ENCODE measurements at places on chromosomes 5 and 9.

- no peak for DNase-seq
These were observed 220.3 kb downstream of the NR3C1 start for GRCh38 chr5:143182901-143183820.

GRCh38 chr9:21998026-21998425 lies 3.4 kb downstream of the CDKN2B-AS1 start:
- no peak for DNase-seq

DNA sequence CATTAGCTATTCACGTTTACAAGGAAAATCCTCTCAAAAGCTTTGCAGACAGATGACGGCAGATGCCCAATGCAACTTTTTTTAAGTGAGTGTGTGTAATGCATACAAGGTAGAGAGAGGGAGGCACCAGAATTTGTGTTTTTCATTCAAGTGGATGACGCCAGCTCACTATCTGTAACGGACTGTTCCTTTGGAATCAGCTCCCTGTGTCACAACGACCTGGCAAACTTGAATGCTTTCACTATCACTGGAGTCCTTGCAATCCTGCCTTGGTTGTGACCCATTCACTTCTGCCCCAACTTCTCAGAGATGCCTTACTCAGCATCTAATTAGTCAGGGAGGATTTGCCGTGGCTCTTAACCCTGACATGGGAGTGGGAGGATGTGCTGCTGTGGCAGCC lies 148.5 kb downstream of the BNC2 start:
- DNase-seq, result no peak

DNA sequence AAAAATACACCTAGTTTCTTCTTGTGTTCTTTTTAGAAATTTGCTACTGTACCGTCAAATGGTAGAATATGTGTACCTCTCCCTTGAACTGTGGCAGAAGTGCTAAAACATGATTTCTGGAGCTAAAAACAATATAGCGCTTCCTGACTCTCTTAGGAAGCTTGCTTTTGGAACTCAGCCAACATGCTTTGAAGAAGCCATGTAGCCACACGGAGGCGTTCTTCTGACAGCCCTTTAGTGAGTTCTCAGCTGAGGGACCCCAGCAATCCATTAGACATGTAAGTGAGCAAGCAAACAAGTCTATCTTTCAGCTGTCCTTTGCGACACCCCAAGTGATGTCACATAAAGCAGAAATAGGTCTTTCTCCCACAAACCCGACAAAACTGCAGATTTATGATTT lies 917.0 kb downstream of the CDH9 start:
- DNase-seq, result no peak

GRCh38 chr5:164934039-164934438 lies 1428.6 kb downstream of the MAT2B start:
- DNase-seq, result no peak

GRCh38 chr5:171444582-171444981 lies 25.1 kb downstream of the FGF18 start:
- no peak for DNase-seq

DNA sequence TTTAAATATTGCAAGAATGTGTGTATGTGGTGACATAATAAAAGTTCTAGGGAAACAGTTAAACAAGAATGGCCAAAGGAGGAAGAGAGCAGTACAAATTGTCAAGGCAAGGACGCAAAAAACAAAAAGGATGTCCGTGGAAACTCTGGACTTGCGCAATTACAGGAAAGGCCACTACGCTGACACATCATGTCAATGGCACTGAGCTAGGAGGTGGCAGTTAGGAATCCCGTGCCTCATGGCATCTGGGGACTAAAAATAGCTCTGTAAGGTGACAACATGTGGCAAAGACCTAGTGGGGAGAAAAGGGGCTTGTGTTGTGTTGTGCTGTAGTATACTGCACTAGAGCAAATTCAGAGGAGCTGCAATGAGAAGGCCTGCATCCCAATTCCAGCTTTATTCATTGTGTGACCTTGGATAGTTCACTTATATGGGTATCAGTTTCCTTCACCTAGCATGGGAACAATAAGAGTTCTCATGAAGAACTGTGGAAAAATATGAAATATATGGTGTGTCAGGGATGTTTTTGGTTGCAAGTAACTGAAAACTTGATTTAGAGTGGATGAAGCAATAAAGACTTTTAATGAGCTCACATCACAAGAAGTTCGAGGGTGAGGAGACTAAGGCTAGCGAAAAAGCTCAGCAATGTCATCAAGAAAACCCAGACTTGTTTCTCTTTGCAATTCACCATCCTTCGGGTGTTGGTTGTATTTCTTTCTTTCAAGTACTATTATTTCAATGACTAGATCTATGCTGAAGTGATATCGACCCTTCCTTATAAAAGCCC lies 124.1 kb upstream of the STC2 start:
- no peak for DNase-seq

- DNase-seq, result no peak
These were observed 111.1 kb downstream of the RGS3 start for GRCh38 chr9:113574441-113575262.

- no peak for DNase-seq
These were observed 284.1 kb downstream of the FAM170A start for GRCh38 chr5:119913425-119913824.

DNA sequence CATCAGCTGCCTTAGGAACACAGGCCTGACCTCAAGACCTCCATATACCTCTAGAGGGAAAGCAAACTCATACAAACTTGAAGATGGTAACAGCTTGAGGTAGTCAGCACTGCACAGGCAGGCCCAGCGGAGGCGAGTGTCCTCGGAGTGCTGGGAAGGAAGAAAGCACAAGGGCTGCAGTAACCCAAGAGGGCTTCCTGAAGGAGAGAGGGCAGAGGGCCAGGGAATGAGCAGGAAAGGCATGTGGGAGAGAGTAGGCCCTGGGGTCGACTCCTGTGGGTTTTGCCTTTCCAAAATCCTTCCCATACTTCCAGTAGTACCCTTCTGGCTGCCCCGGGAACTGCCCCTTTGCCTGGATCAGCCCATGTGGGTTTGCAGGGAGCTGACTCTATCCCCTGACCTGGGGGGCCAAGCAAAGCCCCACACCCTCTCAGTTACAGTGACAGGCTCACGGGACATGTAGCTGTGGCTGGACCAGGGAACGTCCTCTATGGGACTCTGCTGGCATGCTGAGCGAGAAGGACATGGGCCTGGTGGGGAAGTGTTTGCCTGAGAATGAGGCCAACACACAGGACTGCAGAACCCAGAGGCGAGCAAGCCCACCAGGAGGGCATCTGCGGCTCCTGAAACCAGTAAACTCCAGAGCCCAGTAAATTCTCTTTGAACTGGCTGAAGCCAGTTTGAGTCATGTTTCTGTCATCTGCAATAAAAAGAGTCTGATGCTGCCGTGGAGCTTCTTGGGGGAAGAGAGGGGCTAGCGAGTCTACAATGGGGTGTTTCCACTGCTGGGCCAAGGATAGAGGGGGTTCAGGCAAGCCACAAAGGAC lies 64.1 kb downstream of the COL23A1 start:
- no peak for DNase-seq

GRCh38 chr9:136748666-136749611 lies 614 bp upstream of the LCN6 start:
- no peak for DNase-seq

DNA sequence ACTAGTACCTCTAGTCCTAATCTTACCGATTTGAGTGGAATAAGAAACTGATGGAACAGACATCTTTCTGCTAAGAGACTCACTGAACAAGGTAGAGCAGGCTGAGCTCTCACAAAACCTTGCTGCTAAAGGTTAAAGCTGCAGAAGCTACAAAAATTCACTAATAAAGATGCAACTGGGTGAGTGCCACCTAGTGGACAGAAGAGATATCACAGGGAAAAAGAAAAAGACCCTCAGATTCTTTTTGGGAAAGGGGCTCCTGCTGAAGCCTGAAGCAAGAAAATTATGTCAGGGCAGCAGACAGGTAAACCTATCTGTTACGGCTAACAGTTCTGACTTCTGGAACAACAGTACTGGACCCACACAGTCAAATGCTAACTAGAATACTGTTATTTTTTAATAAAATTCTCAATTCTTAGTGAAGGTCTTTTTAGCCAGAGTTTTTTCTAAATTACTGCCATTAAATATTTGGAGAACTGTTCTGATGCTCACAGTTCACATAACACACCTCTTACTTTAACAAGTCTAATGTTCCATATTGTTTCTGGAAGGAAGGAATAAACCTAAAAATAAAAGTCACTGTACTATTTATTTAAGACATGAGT lies 51.2 kb downstream of the DIAPH1 start:
- DNase-seq, result no peak

DNA sequence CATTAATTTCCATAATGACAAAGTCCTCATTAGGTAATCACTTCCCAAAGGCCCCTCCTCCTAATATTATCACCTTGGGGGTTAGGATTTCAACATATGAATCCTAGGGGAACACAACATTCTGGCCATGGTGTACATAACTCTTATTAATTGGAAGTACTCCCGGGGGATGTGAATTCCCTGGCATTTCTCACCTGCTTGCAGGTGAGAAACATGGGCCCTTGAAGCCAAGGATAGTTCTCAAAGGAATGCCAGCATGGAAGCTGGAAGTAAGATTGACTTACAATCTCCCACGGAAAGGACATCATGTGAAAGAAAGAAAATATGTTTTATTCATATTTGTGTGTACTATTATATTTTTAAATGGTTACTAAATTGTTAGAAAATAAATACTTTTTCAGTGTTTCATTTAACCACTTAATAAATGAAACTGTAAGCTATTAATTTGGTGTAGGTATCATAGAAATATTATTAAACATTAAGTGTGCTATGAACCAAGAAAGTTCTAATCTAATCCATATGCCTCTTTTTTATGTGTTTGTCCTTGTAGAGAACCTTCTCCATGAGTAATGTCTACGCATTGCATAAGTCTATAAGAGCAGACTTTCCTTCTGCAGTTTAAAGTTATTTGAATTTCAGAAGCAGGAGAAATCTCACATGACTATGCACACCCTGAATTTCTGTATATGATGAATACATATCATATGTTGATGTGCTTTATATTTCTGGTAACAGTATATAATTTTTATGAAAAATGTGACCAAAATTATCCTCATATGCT lies 59.4 kb downstream of the ANXA1 start:
- DNase-seq, result no peak

- DNase-seq, result no peak
These were observed 55.8 kb upstream of the ARRDC3 start for GRCh38 chr5:91438871-91439270.

DNA sequence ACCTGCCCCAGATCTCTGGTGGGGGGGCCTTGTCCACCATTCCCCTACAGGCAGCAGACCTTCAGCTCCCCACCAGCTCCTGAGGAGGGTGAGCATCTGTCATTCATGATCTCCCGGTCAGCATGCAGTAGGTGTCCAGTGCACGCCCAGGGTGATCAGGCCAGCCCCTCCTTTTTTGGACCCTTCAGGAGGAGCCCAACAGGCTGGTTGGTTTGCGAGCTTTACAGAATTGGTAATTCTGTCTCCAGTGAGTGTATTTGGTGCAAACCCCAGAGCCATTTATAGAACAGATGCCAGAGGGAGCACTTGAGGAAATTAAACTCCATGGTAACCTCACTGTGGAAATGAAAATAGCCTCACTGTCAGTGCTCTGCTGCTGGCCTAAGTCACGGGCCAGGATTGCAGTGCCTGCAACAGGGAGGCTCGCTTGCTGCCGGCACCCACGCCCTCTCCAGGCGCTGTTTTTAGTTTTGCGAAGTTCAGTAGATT lies 23.4 kb downstream of the WNK2 start:
- DNase-seq, result no peak

GRCh38 chr5:121182788-121183490 lies 668.7 kb upstream of the FTMT start:
- no peak for DNase-seq

DNA sequence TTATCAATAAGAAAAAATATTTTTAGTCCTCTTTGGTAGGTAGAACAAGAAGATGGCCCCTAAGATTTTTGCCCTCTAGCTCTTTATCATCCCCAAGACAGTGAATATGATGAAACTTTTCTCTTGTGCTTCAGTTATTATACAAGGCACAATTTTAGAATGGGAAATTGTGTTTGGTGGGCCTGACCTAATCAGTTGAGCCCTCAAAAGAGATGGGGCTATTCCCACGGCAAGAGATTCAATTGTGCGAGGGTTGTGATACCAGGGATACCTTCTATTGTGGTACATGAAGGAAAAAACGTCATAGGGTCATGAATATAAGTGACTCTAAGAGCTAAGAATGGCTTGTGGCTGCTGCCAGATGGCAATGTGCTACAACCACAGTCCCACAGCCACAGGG lies 94.0 kb upstream of the COX7C start:
- no peak for DNase-seq

DNA sequence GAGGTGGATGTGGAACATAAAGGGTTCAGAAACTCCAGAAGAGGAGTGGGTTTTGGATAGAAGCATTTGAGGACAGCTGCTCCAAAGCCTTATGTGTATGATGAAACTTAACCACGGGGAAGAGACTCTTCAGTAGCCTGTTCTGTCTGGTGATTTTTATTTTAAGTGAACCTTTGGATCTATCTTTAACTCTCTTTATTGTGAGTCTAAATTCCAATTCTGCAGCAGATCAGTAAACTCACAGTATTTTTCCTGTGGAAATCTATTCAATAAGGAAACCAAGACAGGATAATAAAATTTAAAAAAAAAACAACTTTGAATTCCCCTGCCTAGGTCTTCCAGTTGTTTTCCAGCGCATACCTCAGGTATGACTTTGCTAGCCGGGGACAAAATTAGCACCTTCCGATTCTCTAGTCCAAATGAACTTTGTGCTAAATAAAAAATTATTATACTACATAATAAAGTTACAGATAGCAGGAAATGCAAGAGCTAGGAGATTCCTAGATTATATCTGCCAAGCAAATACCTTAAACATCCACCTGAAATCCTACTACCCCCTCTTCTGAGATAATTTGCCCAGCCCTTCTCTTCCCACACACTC lies 101.9 kb downstream of the NLN start:
- no peak for DNase-seq

- DNase-seq, result no peak
These were observed 145.9 kb downstream of the CPLANE1 start for GRCh38 chr5:37103302-37103701.

- DNase-seq, result no peak
These were observed 224.3 kb downstream of the GRIA1 start for GRCh38 chr5:153714798-153715197.

- no peak for DNase-seq
These were observed 124.3 kb downstream of the TTC39B start for GRCh38 chr9:15182730-15183129.

DNA sequence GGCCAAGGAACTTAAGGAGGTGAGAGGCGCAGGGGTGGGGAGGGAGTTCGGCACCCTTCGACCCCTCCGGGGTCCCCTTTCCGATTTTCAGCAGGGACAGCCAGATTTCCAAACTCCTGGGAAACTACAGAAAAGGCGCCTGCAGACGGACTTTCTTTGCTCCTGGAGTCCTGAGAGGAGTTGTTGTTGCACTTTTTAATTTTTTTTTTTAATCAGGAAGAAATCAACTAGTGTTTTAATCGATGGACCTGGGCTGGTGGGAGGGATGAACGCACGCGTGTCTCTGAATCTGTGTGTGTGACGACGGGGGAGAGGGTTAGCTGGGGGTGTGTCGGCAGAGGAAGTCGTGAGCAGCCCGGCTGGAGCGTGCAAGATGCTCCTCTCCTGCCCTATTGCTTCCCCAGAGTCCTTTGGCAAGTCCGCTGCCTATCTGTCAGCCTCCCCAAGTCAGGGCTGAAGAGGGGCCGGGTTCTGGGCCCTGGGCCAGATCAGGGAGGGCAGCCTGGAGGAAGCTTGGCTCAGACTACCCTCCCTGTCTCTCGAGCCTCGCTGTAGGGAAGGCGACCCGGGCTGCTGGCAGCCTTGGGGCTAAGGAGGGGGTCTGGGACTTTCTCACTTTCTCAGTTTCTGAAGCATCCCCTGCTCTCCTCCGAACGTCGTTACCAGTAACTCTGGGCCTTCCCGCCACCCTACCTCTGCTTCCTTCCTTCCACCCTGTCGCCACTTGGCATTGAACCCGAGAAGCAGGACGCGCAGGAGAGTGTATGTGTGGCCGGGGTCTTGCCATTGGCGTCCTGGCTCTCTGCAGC lies 731 bp downstream of the PRR16 start:
- no peak for DNase-seq
